Fibroblast of the aortic adventitia (primary cell): ENCODE measurements at places on chromosomes 5 and 9. TPM values are rescaled to one million over a fixed set of nuclear protein-coding genes. Genes with fewer than 3 reads are reported as not detected.

GRCh38 chr9:95754533-95755420, 120.7 kb upstream of the ERCC6L2 start:
- DNase-seq: no peak

GRCh38 chr9:133403766-133404453, 13.9 kb downstream of the REXO4 start:
- DNase-seq: no peak

- no peak for DNase-seq
Measured at GRCh38 chr9:114028646-114029045, 49.5 kb downstream of the AMBP start.

GRCh38 chr5:34483442-34484033, 172.6 kb upstream of the RAI14 start:
- DNase-seq: no peak

DNA sequence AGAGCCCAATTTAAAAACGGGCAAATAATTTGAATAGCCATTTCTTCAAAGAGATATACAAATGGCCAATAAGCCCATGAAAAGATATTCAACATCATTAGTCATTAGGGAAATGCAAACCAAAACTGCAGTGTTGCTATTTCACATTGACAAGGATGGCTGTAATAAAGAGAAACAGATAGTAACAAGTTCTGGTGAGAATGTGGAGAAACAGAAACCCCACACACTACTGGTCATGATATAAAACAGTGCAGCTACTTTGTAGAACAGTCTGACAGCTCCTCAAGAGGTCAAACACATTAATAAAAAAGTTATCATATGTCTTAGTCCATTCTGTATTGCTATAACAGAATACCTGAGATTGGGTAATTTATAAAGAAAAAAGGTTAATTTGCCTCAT, 237.0 kb upstream of the GRAMD2B start:
- DNase-seq: no peak

DNA sequence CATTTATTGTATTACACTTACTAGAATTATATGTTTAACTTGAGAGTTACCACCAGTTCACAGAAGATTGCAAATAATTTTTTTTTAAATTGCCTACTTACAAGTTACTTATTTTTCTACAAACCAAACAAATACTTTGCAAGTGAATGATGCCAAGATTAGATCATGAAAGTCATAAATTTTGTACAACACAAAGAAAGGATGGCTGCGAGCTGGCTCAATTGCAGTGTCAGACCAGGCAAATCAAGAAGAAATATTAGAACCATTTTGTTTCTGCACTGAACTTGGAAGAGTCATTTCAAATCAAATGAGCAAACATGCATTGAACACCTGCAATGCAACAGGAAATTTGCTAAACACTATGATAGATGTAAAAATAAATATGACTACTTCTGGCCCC, 97.3 kb downstream of the PLCXD3 start:
- DNase-seq: peak; percentile 38

DNA sequence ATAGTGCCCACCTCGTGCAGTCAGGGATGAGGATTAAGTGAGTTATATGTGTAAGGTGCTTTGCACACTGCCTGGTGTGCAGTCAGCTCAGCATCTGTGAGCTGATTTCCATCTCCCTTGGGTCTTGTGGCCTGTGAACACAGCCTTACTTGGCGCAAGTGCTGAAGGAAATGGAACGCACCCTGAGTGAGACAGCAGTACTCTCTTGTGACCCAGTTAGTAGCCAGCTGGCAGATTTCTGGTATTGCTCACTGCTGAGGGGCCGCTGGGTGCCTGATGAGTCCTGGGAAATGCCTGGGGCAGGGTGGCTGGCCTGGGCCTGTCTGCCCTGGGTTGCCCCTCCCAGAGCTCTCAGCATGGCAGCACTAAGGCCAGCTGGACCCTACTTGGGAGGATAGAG, 90.9 kb upstream of the BOD1 start:
- peak; percentile 89 for DNase-seq

- DNase-seq: peak; percentile 35
Measured at GRCh38 chr9:129250786-129251185, 72.7 kb upstream of the IER5L start.

DNA sequence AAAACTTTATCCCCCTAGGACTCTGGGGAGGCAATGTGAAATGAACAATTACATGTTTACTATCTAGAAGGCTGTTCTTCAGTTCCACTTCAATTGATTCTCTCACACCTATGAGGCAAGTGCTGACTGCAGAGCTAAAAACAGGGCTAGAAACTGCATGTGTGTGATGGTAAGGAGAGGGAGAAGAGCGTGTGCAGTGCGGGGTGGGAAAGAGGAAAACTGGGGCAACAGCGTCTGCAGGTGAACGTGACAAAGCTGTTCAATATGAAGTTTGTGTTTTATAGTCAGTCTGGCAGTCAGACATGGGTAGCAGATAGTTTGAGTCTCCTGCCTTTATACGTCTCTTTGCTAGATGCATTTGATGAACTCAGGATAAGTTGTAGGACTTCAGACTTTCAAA, 6.6 kb upstream of the COMMD10 start:
- no peak for DNase-seq

- peak; percentile 52 for DNase-seq
Measured at GRCh38 chr5:80216753-80217596, 38.9 kb downstream of the SERINC5 start.

Gene SLC1A3
- total RNA-seq: 3.7 and 4.1 TPM in 2 replicates

Gene SPEF2
- 5.7 and 19.0 TPM in 2 replicates for total RNA-seq

Gene SDHA
- 92.6 and 116 TPM in 2 replicates for total RNA-seq

Gene NEUROG1
- not detected in 2 replicates for total RNA-seq

Gene DEPDC1B
- 1.2 and 8.0 TPM in 2 replicates for total RNA-seq
